Kidney glomerular epithelial cell (primary cell): ENCODE measurements at places on chromosomes 7 and 10.

DNA sequence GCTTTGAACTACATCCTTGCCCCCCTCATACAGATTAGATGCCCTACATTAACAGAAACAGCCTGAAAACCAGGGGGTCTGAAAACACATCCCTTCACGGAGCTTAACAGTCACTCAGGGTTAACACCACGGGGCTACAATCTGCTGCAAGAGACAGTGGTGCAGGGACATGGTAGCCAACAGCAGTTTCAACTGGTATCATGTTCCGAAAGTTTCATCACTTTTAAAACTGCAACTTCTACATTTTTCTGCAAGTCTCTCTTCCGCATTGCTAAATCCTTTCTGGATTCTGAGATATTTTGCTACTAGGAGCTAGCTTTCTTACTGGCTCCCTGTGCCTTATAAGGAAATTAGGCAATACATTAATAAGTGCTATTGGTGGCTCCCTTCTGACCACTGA, 92.6 kb downstream of the JAZF1 start:
- no peak for DNase-seq

DNA sequence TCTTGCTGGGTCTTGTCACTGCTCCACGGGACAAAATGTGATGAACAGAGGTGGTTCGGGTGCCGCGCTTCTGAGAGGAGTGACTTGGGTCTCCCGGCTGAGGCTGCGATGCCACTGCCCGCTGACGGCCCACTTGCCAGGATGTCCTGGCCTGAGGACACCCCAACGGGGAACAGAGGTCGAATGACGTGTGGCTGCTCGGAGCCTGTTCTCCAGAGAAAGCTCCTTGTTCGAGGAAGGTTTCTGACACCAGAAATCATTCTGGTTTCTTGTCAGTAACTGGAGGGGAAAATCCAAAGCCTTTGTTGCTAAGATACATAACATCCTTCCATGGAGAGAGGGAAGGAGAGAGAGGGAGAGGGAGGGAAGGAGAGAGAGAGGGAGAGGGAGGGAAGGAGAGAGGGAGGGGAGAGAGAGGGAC, 236.4 kb downstream of the WDR37 start:
- DNase-seq = no peak

- no peak for DNase-seq
These were observed 257.8 kb upstream of the ZNF32 start for GRCh38 chr10:43906490-43906889.

DNA sequence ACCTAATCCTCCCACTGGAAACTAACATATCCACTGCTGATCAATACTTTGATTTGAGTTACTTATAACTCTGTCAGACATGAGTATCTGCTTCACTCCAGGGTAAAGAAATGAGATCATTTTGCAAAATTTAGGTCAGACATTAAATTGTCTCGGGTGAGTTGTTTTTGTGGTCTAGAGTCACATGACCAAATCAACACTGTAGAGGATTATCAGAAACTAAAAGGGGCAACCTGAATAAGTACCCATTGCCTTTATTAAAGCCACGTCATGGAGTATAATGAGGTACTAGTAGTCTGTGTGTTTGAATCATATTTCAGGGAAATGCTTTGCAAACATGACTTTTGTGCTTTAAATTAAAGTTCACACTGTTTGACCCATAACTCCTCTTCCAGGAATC, 107.7 kb upstream of the ADO start:
- DNase-seq = no peak
